ENCODE measurements at places on chromosomes 7 and 10. TPM values are rescaled to one million over a fixed set of nuclear protein-coding genes. Genes with fewer than 3 reads are reported as not detected.

The TRIM24 gene
- 39.6 TPM for polyA plus RNA-seq

DNA sequence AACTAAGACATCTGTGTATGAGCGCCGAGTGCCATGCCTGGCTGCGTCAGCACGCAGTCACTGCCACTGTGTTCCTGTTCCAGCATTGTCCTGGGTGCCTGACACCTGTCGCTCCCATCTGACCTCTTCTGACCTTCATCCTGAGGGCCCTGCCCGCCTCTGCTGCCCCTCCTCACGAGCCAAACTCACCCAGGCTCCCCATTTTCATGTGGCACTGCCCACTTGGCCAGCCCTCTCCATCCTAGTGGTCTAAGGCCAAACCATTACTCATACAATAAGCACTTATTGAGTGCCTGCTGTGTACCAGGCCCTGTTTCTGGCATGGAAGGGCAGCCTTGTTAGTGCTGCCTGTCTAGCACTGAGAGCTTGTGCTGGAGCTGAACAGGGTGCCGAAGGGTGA is 77.2 kb upstream of the PCBD1 start:
- no peaks in the 10 kb centered on the region for H3K36me3 ChIP-seq
- no peaks in the 10 kb centered on the region for H3K27me3 ChIP-seq
- H3K4me3 ChIP-seq = no peak overlapping the region
- no peak overlapping the region for H3K27ac ChIP-seq

The DDX50 gene
- polyA plus RNA-seq = 34.2 TPM

- no peaks in the 10 kb centered on the region for H3K4me1 ChIP-seq
- H3K4me3 ChIP-seq = no peak overlapping the region
- no peak overlapping the region for H3K27ac ChIP-seq
- no peaks in the 10 kb centered on the region for H3K36me3 ChIP-seq
Observed at GRCh38 chr10:131546086-131546810, 234.7 kb upstream of the TCERG1L start.

- no peak overlapping the region for H3K27ac ChIP-seq
- no peaks in the 10 kb centered on the region for H3K36me3 ChIP-seq
- no peaks in the 10 kb centered on the region for H3K27me3 ChIP-seq
- peaks cover 9% of the 10 kb centered on the region for H3K4me1 ChIP-seq
Observed at GRCh38 chr10:93280699-93281366, 201.3 kb downstream of the MYOF start.
